ENCODE measurements at places on chromosomes 4 and X. TPM values are rescaled to one million over a fixed set of nuclear protein-coding genes. Genes with fewer than 3 reads are reported as not detected.

TCEAL2 gene
- 41.6 TPM for total RNA-seq

NLGN4X gene
- total RNA-seq, result 27.5 TPM

RNF175 gene
- total RNA-seq, result not detected

PCYT1B gene
- total RNA-seq, result 4.1 TPM

SLC9B1 gene
- 2.5 TPM for total RNA-seq

ADGRG4 gene
- 0.03 TPM for total RNA-seq

MAGEB1 gene
- not detected for total RNA-seq

USP17L10 gene
- total RNA-seq, result not detected

BTK gene
- total RNA-seq, result 4.3 TPM

TLR2 gene
- 16.2 TPM for total RNA-seq

MAOB gene
- 132 TPM for total RNA-seq

ATP1B4 gene
- total RNA-seq, result not detected

- H3K36me3 ChIP-seq, result no peaks in the 10 kb centered on the region
- no peak for DNase-seq
- no peaks in the 10 kb centered on the region for H3K27me3 ChIP-seq
- no peaks in the 10 kb centered on the region for H3K4me1 ChIP-seq
These were observed 31.5 kb downstream of the TMEM271 start for GRCh38 chr4:544386-545105.

GRCh38 chr4:169215656-169216055, 55.1 kb downstream of the SH3RF1 start:
- H3K27ac ChIP-seq, result no peak overlapping the region
- no peak overlapping the region for H3K4me3 ChIP-seq
- H3K27me3 ChIP-seq, result no peaks in the 10 kb centered on the region
- DNase-seq, result no peak
- peaks cover 10% of the 10 kb centered on the region for H3K4me1 ChIP-seq

DNA sequence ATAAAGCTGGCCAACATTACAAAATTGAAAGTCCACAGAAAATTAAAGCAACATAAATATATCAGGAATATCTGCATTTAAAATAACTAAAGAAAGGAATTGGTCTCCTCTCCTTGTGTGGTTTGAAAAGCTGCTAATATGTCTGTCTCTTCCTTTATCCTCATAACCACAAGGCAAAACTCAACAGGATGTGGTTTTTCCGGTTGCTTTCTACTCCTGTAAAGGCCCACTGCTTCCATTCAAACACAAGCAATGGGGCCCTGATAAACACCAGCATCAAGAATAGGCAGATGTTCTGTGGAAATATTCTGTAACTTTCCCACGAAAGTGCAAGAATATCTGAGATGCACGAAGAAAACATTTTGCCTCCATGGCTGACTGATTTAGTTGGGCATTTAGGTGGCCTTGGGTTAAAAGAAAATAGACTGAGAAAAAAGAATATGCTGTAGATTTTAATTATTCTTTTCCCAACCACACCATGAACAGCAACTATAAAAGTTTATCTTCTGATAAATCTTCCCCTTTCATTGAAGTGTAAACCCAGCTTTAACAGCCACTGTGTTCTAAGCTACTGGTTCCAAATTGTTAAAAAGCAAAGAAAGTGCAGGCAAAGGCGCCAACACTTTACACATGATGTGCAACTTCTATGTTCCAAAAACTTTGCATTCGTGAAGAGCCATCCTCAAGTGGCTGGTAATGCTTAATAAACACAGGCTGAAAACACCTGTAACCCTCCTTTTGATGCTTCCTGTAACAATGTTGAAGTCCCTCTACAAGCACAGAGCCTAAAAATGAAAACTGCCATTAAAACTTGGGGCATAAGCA, 50.5 kb upstream of the NDST3 start:
- H3K27me3 ChIP-seq, result no peaks in the 10 kb centered on the region
- no peak for DNase-seq
- no peak overlapping the region for H3K4me3 ChIP-seq
- no peaks in the 10 kb centered on the region for H3K36me3 ChIP-seq

DNA sequence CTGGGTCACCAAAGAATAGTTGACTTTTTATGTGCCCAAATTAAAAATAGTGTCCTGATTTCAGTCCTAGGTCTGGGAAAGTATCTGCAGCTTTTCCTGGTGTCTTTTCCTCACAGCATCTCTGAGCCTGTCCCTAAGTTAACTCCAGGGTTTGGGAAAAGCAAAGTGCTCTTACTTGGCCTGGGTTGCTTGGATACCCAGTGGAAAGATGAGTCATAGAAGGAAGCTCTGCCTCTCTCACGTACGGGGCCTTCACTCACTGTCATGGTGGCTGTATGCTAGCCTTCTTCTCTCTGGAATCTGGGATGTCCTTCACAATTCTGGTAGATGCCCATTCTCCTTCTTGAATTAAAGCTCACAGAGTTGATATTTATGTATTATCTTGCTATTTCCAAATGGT, 607.3 kb downstream of the ANKRD50 start:
- no peak overlapping the region for H3K27ac ChIP-seq
- H3K4me1 ChIP-seq, result no peaks in the 10 kb centered on the region
- no peaks in the 10 kb centered on the region for H3K36me3 ChIP-seq

- H3K36me3 ChIP-seq, result no peaks in the 10 kb centered on the region
- H3K27me3 ChIP-seq, result no peaks in the 10 kb centered on the region
- no peaks in the 10 kb centered on the region for H3K4me1 ChIP-seq
- no peak overlapping the region for H3K4me3 ChIP-seq
These were observed 63.1 kb downstream of the DIPK2B start for GRCh38 chrX:45137531-45137930.

GRCh38 chr4:174332741-174333493, 49.2 kb downstream of the CEP44 start:
- H3K36me3 ChIP-seq, result no peaks in the 10 kb centered on the region
- no peaks in the 10 kb centered on the region for H3K27me3 ChIP-seq
- no peak for DNase-seq
- no peak overlapping the region for H3K4me3 ChIP-seq

GRCh38 chr4:148415500-148415899, 26.7 kb downstream of the NR3C2 start:
- peaks cover 4% of the 10 kb centered on the region for H3K4me1 ChIP-seq
- no peak overlapping the region for H3K4me3 ChIP-seq
- no peak overlapping the region for H3K27ac ChIP-seq
- no peak for DNase-seq
- no peaks in the 10 kb centered on the region for H3K27me3 ChIP-seq

- DNase-seq, result no peak
- H3K36me3 ChIP-seq, result no peaks in the 10 kb centered on the region
- H3K4me1 ChIP-seq, result no peaks in the 10 kb centered on the region
- H3K27me3 ChIP-seq, result no peaks in the 10 kb centered on the region
- H3K4me3 ChIP-seq, result no peak overlapping the region
- H3K27ac ChIP-seq, result no peak overlapping the region
These were observed 68.6 kb upstream of the SORBS2 start for GRCh38 chr4:185880571-185880970.

- no peak overlapping the region for H3K27ac ChIP-seq
- H3K4me1 ChIP-seq, result no peaks in the 10 kb centered on the region
- no peak for DNase-seq
- H3K4me3 ChIP-seq, result no peak overlapping the region
- no peaks in the 10 kb centered on the region for H3K27me3 ChIP-seq
These were observed 37.8 kb downstream of the SPOCK3 start for GRCh38 chr4:167196344-167197012.

- DNase-seq, result no peak
- no peaks in the 10 kb centered on the region for H3K27me3 ChIP-seq
- no peak overlapping the region for H3K4me3 ChIP-seq
- H3K36me3 ChIP-seq, result no peaks in the 10 kb centered on the region
These were observed 45.8 kb downstream of the TSPAN5 start for GRCh38 chr4:98612318-98613250.

DNA sequence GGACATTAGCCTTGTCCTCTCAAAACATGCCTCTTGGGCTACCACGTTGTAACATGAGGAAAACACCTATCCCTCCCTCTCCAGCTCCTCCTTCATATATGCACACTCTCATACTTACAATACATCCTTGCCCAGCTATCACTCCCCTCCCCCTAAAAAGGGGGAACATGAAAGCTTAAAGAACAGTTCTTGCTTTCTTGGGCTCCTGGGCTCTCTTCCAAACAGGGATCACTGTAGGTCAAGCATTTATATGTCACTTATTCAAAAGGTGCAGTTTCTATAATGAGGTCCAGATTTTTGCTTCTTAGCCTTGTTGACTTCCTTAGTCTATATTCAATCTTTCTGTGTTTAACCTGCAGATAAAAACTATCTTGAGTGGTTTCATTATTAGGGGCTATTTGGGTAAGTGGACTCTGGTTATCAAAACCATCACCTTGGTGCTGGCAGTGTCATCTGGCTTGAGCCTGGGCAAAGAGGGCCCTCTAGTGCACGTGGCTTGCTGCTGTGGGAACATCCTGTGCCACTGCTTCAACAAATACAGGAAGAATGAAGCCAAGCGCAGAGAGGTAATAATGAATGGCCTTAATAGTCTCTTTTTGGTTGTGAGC, 119.4 kb downstream of the AKAP4 start:
- H3K4me3 ChIP-seq, result no peak overlapping the region
- no peaks in the 10 kb centered on the region for H3K4me1 ChIP-seq
- H3K27ac ChIP-seq, result no peak overlapping the region

GRCh38 chr4:101135371-101136010, 211.8 kb downstream of the PPP3CA start:
- no peaks in the 10 kb centered on the region for H3K27me3 ChIP-seq
- no peaks in the 10 kb centered on the region for H3K36me3 ChIP-seq
- H3K27ac ChIP-seq, result no peak overlapping the region
- no peak overlapping the region for H3K4me3 ChIP-seq
- no peak for DNase-seq

DNA sequence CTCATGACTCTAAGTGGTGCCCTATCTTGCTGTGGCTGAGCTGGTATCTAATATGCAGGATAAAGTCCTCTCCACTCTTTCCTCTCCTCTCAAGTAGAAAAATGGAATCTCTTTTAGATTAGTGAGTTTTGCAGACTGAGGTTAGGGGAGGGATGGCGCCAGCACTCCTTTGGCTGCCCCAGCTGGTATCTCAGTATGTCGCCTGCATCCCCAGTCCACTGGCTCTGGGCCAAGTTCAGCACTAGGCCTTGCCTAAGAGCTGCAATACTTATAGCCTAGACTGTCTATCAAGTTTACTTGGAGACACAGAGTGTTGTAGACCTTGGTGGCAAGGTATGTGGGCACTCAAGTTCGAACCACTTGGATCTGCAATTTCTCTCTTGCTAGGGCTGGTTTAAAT, 351.3 kb downstream of the NAP1L3 start:
- H3K36me3 ChIP-seq, result no peaks in the 10 kb centered on the region
- H3K4me3 ChIP-seq, result no peak overlapping the region
- no peaks in the 10 kb centered on the region for H3K4me1 ChIP-seq
- H3K27ac ChIP-seq, result no peak overlapping the region
- no peak for DNase-seq
- no peaks in the 10 kb centered on the region for H3K27me3 ChIP-seq

- H3K4me3 ChIP-seq, result peak overlapping the region; percentile 61
- no peak for DNase-seq
- H3K27ac ChIP-seq, result peak overlapping the region; percentile 90
- H3K36me3 ChIP-seq, result no peaks in the 10 kb centered on the region
- H3K27me3 ChIP-seq, result no peaks in the 10 kb centered on the region
- H3K4me1 ChIP-seq, result peaks cover 12% of the 10 kb centered on the region
These were observed 457 bp upstream of the RAB9A start for GRCh38 chrX:13688384-13688957.

DNA sequence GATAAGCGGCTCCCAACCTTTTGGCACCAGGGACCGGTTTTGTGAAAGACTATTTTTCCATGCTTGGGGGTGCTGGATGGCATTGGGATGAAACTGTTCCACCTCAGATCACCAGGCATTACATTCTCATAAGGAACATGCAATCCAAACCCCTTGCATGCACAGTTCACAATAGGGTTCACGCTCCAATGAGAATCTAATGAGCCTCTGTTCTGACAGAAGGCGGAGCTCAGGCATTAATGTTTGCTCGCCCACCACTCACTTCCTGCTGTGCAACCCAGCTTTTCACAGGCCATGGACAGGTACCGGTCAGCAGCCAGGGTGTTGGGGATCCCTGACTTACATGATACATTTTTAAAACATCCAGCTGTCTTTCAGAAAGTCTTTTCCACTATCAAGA, 187.3 kb downstream of the SLC39A8 start:
- H3K4me1 ChIP-seq, result no peaks in the 10 kb centered on the region
- no peak overlapping the region for H3K4me3 ChIP-seq
- no peaks in the 10 kb centered on the region for H3K27me3 ChIP-seq
- no peak overlapping the region for H3K27ac ChIP-seq
- no peaks in the 10 kb centered on the region for H3K36me3 ChIP-seq

DNA sequence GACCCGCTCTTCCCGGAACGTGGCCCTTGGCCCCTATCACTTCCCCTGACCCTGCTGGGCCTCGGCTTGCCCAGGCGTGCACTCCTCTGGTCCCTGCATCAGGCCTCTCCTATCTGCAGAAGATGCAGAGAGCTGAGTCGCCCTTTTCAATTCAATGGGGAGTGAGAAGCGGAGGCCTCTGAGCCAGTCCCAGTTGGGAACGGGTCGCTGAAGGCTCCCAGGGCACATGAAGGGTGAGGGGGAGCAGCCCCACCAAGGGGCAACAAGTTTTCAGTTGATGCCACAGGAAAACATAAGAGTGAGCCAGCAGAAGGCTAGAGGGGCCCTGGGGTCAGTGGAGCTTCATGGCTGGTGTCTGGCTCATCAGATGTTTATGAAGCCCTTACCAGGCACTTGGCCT, 17.1 kb downstream of the PSAPL1 start:
- DNase-seq, result peak; percentile 4
- no peaks in the 10 kb centered on the region for H3K4me1 ChIP-seq
- H3K4me3 ChIP-seq, result no peak overlapping the region
- H3K27ac ChIP-seq, result no peak overlapping the region

- no peak overlapping the region for H3K27ac ChIP-seq
- H3K4me3 ChIP-seq, result no peak overlapping the region
- no peaks in the 10 kb centered on the region for H3K4me1 ChIP-seq
- no peak for DNase-seq
- no peaks in the 10 kb centered on the region for H3K36me3 ChIP-seq
These were observed 13.0 kb upstream of the SPARCL1 start for GRCh38 chr4:87541956-87542709.

DNA sequence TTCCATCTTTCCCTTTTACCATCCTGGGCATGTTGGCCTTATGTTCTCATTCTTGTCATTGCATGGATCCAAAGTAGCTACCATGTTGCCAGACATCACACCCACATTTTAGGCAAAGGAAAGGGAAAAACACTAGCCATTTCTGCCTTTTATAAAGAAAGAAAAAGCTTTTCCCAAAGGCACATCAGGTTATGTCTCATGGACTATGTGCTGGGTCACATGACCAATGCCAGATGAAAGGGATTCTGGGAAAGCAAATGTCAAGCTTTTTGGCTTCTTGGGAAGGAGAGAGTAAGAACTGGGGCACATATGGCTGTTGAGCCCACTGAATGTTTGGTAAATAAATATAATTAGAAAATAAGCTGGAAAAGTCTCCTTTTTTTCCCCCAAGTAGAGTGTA, 4.3 kb upstream of the SOD3 start:
- H3K4me1 ChIP-seq, result peaks cover 12% of the 10 kb centered on the region
- no peaks in the 10 kb centered on the region for H3K27me3 ChIP-seq
- H3K36me3 ChIP-seq, result no peaks in the 10 kb centered on the region
- no peak for DNase-seq

DNA sequence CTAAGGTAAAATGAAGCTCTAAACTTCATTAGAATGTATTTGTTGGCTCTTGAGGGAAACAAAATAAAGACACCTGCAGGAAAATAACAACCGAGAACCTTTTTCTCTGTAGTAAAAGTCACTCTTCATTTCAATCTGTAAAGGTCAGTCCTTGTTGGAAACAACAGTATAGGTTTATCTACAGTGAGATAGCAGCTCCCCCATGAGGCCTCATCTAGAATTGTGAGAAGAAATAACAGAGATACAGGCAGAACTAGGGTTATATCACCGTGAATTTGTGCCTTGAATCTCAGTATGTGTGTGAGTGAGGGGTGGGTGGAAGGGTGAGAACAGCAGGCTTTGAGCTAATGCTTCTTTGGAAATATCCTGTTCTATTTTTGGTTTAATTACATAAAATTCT, 107.8 kb upstream of the FMR1 start:
- no peak for DNase-seq
- H3K4me3 ChIP-seq, result no peak overlapping the region
- H3K36me3 ChIP-seq, result no peaks in the 10 kb centered on the region
- H3K4me1 ChIP-seq, result no peaks in the 10 kb centered on the region
- no peak overlapping the region for H3K27ac ChIP-seq
